CD4-positive, alpha-beta T cell treated with Interleukin-2 at 100 ng/mL for 4 hours (primary cell): ENCODE measurements at places on chromosomes 5 and 9.

- DNase-seq: no peak
Observed at GRCh38 chr9:110869931-110870330, 168.3 kb downstream of the LPAR1 start.

- peak; percentile 41 for DNase-seq
Observed at GRCh38 chr5:135426102-135427082, 20.8 kb downstream of the DCANP1 start.

- DNase-seq: no peak
Observed at GRCh38 chr5:179300581-179301180, 44.6 kb downstream of the ADAMTS2 start.

- no peak for DNase-seq
Observed at GRCh38 chr9:115373710-115374045, 255.7 kb upstream of the TNC start.

DNA sequence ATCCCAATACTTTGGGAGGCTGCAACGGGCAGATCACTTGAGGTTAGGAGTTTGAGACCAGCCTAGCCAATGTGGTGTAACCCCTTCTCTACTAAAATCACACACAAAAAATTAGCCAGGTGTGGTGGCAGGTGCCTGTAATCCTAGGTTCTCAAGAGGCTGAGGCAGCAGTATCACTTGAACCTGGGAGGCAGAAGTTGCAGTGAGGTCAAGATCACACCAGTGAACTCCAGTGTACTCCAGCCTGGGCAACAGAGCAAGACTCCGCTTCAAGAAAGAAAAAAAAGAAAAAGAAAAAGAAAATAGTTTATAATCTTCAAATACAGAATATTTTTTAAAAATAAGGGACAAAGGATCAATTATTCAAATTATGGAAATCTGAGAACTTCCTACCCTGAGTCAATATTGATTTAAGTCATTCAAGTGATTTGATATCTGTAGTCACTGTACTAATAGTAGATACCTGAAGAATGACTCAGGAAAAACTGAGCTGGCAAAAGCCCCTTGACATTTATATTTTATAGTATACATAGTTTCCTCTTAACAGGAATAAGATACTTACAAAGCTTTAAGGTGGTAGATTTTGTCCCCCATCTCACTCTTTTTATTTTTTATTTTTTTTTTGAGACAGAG is 61.8 kb downstream of the PTBP3 start:
- no peak for DNase-seq
